ENCODE measurements at places on chromosomes 1 and 21.

DNA sequence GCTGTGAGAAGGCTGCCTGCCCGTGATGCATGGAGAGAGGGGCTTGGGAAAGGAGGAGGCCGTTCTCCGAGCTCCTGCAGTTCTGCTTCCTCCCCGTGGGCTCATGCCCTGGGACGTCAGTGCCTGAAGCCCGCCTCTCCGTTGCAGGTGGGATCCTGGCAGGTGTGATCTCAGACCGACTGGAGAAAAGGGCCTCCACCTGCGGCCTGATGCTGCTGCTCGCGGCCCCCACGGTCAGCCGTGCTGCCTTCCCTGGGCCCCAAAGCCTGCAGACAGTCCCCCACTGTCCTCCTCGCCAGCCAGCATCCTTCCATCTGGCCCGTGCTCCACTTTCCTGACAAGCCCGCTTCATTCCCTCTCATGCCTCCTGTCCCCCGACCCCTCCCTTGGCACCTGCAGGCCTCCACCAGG, 50.9 kb downstream of the SLC37A1 start:
- DNase-seq: no peak

- DNase-seq: no peak
Measured at GRCh38 chr1:29420202-29420601, 183.9 kb downstream of the PTPRU start.

DNA sequence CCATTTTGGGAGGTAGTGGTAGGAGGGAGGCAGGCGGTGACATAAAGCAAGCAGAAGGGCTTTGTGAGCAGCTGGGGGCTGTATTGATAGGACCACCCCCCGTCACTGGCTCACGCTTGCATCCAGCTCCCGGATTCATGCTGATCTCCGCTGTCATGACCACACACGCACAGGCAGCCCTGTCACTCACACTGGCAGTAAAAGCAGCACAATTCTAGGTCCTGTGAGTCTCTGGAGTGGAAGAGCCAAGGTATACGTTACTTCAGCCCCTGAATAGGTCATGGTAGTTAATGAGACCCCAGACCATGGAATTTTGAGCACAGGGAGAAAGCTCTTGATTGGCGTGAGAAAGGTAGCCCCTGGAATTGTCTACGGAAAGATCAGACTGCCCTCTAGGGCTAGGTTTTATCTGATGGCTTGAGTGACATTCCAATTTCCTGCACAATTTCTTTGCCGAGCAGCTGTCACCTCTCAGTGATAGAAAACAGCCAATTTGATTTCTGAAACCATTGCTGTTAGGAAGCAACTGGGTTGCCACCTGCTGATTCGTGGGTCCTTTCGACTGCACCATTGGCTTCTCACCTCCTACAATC, 5.4 kb downstream of the OR2B11 start:
- no peak for DNase-seq

- no peak for DNase-seq
Measured at GRCh38 chr1:26412180-26412840, 1.7 kb downstream of the LIN28A start.

DNA sequence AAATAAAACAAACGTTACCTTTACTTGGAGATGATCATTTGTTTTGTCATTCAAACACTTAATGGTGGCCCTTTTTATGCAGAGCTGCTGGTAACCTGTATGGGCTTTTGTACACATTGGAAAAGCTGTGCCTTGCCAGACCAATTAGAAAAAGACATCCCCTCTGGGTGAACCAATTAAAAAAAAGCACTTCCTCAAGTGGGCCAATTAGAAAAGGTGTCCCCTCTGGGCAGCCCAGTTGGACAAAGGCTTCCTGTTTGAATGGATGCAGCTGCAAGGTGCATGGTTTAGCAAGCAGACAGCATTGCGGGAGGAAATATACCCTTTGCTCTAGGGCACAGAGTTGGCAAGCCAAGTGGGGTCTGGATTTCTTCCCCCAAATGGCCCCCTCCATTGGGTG, 21.6 kb downstream of the HUNK start:
- DNase-seq: no peak

- DNase-seq: peak; percentile 21
Measured at GRCh38 chr1:205812271-205812877, 624 bp downstream of the SLC41A1 start.

DNA sequence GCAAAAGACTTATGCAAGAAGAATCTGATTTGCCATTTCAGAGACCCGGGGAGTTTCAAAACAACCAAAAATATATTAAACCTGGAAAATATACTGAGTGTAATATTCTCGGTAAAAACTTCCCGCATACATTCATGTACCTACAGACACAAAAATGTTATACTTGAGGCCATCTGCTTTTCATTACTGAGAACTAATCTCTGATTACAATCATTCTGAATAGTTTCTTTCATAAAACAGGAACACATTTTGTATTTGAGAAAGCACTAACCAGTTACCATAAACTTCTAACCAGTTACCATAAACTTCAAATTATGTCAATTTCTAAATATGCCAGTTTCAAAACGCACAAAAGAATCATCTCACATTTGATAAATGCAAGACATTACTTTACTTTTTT, 7.8 kb downstream of the ZNHIT6 start:
- DNase-seq: no peak

GRCh38 chr1:87464022-87464490, 135.4 kb downstream of the LMO4 start:
- no peak for DNase-seq

GRCh38 chr1:155080312-155081228, 1.9 kb downstream of the EFNA3 start:
- DNase-seq: no peak

- peak; percentile 94 for DNase-seq
Measured at GRCh38 chr1:58592522-58593134, 15.6 kb upstream of the TACSTD2 start.

DNA sequence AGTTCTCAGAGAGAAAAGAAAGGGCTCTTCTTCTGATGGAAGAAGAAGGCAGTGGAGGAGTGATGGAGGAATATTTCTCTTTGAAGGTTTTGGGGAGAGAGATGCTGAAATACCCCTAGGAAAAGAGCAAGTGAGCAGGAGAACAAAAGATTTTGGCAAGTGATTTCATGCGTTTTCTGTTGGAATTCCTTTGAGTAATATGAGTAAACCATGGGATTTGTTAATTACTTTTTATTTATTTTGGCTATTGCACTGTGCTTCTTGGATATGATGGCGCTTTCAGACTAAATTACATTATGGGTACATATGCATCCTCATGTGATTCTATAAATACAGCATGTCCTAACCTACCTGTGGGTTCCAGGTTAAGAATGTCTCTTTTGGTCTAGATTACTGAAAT, 210.1 kb upstream of the PTGFR start:
- DNase-seq: peak; percentile 45

DNA sequence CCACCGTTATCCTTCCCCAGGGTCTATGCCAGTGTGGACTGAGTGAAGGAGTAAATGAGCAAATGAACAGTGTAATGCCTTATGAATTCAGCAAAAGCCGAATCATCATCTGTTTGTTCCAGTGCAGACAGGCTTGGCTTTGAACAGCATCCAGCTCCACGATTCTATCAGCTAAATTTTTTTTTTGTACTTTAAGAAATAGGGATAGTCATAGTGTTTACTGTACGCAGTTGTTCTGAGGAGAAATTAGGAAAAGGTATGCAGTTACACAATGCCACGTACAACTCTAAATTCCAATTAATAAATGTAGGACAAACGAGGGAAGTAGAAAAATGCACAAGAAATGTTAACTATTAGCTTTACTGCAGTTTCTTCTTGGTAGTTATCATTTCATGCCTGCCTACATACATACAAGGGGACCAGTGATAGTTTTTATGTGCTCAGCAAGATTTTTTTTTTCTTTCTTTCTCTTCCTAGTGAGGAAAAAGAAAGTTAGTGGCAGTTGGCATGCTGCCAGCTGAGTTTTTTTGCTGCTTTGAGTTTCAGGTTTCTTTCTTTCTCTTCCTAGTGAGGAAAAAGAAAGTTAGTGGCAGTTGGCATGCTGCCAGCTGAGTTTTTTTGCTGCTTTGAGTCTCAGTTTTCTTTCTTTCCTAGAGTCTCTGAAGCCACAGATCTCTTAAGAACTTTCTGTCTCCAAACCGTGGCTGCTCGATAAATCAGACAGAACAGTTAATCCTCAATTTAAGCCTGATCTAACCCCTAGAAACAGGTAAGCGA, at the start of gene IFI44L:
TSS of gene IFI44L (plus strand) at position 646 of the 777 bp plus-strand sequence. CDS start 7,468 bp downstream, outside the sequence.
- peak; percentile 77 for DNase-seq

GRCh38 chr1:203128716-203129500, 1.4 kb downstream of the ADORA1 start:
- DNase-seq: no peak

DNA sequence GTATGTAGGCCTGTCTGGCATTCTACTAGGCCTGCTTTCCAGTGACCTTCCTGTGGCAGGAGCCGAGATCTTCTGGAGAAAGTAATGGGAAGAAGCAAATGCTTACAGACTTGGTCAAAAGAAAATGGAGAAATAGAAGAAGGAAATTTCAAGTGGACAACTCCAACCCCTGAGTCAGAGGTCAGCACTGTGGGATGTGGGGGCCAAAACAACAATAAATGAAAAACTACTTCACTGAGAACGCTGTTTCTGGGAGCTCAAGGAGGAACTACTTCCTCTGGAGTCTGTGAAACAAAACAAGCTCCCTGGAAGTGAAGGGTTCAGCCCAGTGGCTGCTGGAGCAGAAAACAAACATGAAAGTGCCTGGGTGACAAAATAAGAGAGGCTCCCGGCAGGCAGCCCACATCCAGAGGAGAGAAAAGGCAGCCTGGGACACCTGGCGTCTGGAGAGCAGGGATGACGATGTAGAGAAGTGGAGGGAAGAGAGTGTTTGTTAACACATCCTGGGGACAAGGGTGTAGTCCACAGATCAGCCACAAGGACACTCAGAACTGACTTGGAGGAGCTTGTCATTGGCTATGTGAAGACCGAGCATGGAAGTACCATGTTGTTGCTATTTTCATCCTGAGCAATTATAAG, 355.2 kb downstream of the SMYD3 start:
- DNase-seq: no peak

- no peak for DNase-seq
Measured at GRCh38 chr1:40530735-40531380, 579 bp upstream of the ZNF684 start.

- DNase-seq: peak; percentile 70
Measured at GRCh38 chr1:93021539-93022134, 57.4 kb upstream of the MTF2 start.

GRCh38 chr1:228465571-228466146, 21.5 kb upstream of the RNF187 start:
- no peak for DNase-seq

GRCh38 chr1:181531951-181532600, 48.8 kb downstream of the CACNA1E start:
- no peak for DNase-seq

DNA sequence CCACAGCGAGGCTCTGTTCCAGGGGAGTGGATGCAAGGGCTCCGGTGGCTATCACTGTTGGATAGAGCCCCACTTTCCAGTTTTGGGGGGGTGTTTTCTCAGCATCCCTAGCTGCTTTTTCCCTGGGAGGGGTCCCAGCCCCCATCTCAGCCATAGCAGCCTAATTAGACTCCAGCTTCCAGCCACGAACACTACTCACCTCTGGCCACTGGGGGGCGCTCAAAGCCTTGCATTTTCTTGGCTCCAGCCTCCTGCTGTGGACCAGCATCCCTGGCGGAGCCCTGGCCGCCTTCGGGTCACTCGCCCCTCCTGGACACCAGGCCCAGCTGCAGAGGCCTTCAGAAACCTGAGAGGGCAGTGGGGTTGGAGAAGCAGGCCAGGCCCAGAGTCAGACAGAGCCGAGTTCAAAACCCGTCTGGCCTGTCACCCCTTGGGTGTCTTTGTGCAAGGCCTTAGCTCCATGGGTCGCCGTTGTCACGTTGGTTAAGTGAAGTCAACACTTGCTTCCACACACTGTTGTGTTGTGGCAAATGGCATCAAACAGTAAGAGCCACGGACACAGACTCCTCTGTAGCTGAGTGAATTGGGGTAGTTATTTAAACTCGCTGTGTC, 93.5 kb upstream of the ACTL8 start:
- DNase-seq: peak; percentile 55

DNA sequence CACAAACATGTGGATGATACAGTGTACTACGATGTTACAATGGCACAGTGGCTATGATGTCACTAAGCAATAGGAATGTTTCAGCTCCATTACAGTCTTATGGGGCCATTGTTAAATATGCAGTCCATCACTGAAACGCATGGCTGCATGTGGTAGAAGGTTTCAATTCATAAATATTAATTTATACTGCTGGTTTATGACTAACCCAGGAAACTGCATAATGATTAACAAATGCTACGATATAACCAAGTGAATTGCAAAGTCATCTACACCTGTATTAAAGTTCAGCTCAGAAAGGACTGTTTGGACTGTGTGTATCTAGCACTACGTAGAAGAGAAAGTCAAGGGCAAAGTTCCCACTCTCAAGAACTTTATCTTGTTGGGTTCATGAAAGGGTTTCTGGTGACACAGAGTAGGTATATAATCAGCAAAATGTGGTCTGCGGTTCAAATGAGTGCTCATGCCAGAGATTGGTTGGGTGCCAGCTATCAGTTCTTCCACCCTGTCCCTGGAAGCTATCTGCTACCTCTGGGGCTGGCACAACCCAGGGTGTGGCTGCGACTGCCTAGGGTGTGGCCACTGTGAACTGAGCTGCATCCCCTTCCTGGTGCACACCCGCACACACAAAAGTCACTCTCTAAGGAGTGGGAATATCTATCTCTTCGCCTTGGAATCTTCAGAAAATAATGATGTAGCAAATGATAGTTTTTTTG, 14.8 kb downstream of the MGST3 start:
- DNase-seq: peak; percentile 27

DNA sequence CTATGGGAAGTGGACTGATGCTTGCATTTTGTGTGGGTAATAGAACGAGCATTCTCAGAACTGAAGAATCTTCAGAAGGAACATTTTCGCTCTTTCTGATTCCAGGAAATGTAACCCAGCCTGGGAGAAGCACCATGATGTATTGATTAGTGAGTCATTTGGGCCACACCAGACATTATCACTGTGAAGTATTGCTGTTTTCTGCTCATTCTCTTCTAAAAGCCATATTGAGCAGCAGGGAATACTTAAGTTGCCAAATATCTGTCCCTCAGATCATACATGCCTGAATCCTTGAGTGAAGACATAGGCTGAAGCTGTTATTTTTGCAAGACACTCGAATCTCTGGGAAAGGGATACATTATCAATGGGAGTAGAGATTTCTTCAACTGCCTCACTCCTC, 213.1 kb downstream of the PCP4 start:
- no peak for DNase-seq

GRCh38 chr1:185500001-185500626, 183.1 kb upstream of the IVNS1ABP start:
- peak; percentile 89 for DNase-seq

Data from fibroblast of the aortic adventitia (primary cell).